Stimulated activated CD8-positive, alpha-beta memory T cell treated with anti-CD3 and anti-CD28 coated beads, Interleukin-7, amount 100 ng/mL, for 1 hour (primary cell): ENCODE measurements at places on chromosomes 16 and 17.

- no peak for DNase-seq
These were observed 31.9 kb downstream of the CCDC42 start for GRCh38 chr17:8712698-8713097.

DNA sequence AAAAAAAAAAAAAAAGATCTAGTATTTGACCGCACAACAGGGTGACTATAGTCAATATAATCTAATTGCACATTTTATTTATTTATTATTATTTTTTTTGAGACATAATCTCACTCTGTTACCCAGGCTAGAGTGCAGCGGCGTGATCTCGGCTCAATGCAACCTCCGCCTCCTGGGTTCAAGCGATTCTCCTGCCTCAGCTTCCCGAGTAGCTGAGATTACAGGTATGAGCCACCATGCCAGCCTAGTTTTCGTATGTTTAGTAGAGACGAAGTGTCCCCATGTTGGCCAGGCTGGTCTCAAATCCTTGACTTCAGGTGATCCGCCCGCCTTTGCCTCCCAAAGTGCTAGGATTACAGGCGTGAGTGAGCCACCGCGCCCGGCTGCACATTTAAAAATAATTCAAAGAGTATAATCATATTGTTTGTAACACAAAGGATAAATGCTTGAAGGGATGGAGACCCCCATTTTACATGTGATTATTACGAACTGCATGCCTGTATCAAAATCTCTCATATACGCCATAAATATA, 794 bp downstream of the ANKS3 start:
- DNase-seq = no peak

- DNase-seq = no peak
These were observed 26.9 kb upstream of the CDH1 start for GRCh38 chr16:68710211-68710610.

DNA sequence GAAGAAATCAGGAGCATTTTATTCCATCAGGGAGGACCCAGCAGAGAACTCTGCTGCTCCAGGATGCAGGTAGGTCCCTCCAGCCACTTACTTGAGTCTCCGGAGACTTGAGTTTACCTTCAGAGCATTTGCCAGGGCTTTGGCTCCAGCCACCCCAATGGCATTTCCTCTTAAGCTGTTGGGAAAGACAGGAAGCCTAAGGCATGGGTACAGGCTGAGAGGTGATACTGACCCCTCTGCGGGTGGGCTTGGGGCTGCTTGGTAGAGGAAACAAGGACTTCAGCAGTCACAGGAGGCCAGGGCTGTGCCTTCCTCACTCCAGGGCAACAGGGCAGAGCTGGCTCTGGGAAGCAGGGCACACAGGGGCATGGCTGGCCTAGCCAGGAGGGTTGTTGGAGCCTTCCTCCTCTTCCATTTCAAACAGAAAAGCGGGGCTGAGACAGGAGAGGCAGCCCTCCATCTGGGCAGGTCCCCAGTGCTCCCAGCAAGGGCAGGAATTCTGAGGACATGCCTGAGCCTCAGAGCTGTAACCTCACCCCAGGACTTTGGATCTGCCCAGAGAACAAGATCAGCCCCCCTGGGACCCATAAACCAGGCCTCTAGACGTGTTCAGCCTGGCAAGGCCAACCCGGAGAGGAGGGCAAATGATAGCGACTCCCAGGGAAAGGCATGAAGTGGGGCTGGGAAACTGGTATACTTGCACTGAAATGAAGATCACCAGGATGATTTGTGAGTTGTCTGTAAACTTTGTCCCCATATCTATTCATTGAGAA, 34.4 kb downstream of the NLRC3 start:
- no peak for DNase-seq

DNA sequence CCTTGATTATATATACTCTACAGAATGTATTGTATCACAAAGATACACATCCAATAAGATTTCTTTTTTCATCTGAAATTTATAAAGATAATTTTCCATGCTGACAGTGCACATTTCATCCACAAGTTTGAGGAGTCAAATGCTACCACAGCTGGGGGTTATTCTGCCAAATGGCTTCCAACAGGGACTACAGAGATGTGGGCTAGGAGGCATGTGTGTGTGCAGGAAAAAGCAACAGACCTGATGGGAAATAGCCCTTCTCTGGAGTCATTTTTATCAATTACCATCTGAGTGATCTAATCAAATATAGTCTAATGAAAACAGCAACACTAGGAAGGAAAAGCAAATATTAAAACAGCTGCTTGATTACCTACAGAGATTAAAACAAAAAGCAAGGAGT, 290.5 kb downstream of the CEP112 start:
- no peak for DNase-seq

GRCh38 chr17:39653662-39654331, 11.4 kb upstream of the TCAP start:
- peak; percentile 43 for DNase-seq

GRCh38 chr17:19497624-19498023, 36.0 kb upstream of the SLC47A1 start:
- DNase-seq = no peak

GRCh38 chr17:30292286-30292858, 628 bp upstream of the BLMH start:
- no peak for DNase-seq

DNA sequence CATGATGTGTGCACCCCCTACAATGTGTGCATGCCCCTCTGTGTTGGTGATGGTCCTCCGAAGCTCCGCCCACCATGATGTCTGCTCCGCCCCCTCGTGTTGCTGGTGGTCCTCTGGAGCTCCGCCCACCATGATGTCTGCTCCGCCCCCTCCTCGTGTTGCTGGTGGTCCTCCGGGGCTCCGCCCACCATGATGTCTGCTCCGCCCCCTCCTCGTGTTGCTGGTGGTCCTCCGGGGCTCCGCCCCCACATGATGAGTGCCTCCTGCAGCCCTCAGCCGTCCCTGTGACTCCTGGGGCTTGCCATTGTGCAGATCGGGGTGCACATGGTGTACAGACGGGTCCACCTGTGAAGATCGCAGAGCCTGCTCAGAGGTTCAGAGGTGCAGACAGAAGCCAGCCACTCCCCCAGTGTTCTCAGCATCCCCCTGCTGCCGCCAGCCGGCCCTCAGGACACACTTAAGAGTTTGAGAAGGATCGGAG, 129.1 kb upstream of the CHMP6 start:
- no peak for DNase-seq

- no peak for DNase-seq
These were observed 5.4 kb upstream of the SLC5A10 start for GRCh38 chr17:18946536-18946935.

GRCh38 chr16:57707331-57707730, 12.7 kb downstream of the DRC7 start:
- no peak for DNase-seq

- no peak for DNase-seq
These were observed 896.2 kb downstream of the CDH11 start for GRCh38 chr16:64225696-64226095.

GRCh38 chr17:81173052-81173761, 7.2 kb upstream of the AATK start:
- no peak for DNase-seq

DNA sequence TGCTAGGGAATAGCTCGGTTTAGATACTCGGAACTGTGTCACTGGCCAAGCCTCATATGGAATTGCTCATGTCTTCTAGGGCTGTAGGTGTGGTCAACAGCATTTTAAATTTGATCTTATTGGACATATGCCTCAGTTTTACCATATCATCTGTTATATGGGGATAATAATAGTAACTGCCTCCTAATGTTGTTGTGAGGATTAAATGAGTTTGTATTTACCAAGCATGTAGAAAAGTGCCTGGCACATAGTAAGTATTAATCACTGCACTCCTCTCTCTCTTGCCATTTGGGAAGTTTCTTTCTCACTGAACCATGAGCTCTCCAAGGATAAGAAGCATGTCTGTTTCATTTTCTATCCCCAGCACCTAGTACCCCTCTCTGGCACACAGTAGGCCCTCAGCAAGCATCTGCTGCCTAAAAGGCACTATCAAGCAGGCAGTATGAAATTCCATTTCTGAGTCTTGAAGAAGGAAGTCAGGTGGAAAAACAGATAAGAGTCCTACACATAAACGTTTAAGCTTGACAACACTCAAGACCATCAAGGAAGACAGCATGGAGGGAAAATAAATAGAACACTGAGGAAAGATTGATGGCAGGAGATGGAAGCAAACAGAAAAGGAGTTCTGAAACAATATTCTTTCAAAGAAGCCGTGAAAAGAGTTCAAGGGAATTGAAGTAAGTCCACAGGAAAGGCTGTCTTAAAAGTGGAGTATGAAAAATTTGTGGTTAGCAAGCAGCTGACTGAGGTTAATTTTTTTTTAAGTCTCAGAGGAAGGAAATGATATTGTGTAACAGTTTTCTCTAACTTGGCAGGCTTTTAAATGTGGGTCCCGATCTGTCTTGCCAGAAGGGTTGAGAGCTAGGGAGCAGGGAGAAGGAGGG, 2.2 kb upstream of the ATP6V0A1 start:
- DNase-seq = no peak

GRCh38 chr16:53896722-53897121, 192.8 kb downstream of the FTO start:
- DNase-seq = no peak

GRCh38 chr16:87174061-87174460, 143.1 kb downstream of the C16orf95 start:
- DNase-seq = no peak

GRCh38 chr17:67633751-67634211, 84.0 kb upstream of the NOL11 start:
- DNase-seq = no peak

- no peak for DNase-seq
These were observed 441.6 kb upstream of the SALL1 start for GRCh38 chr16:51592535-51593300.

- no peak for DNase-seq
These were observed 9.1 kb downstream of the TFAP4 start for GRCh38 chr16:4263504-4264436.

DNA sequence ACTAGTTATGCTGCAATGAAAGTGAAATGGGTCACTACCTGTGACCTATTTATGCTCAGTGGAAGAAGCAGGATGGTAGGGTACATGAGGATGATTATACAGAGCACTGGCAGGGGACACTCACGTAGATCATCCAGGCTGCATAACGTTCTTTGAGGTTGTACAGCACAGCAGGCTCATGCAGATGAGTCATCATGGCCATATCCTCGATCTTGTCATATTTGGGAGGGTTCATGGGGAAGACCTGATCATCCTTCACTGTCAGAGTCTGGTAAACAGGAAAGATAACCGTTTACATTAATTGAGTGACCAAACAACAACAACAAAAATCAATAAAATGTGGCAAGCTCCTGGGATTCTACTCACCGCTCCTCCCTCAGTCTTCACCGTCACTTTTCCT, 2.1 kb downstream of the MYH2 start:
- no peak for DNase-seq

DNA sequence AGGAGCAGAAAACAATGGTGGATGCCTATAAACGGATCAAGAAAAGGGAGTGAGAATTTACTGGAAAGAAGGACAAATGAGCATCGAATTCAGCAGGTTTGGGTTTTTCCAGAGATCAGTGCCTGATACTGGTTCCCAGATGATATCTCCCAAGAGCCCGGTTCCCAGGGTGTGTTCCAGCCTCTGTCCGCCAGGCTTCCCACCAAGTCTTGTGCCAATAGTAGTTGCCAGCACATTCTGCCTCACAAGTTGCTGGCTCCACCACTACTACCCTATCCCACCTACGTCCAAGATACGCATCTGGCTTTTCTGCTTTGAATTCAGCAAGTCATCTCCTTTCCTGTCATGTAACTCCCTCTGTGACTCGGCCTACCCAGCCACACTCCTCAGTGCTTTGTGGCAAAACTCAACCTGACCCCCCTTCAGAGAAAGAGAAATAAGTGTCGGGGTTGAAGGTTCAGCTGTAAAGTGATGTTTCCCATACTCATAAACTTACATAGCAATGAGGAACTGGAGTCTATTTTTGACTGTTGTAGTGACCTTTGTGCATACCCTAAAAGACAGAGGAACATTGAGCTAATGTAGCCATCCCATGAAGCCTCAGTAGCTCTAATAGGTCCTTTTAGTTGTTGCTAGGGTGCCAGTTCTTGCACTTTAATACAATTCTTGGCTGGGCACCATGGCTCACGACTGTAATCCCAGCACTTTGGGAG, 277.0 kb downstream of the IRX3 start:
- DNase-seq = no peak

DNA sequence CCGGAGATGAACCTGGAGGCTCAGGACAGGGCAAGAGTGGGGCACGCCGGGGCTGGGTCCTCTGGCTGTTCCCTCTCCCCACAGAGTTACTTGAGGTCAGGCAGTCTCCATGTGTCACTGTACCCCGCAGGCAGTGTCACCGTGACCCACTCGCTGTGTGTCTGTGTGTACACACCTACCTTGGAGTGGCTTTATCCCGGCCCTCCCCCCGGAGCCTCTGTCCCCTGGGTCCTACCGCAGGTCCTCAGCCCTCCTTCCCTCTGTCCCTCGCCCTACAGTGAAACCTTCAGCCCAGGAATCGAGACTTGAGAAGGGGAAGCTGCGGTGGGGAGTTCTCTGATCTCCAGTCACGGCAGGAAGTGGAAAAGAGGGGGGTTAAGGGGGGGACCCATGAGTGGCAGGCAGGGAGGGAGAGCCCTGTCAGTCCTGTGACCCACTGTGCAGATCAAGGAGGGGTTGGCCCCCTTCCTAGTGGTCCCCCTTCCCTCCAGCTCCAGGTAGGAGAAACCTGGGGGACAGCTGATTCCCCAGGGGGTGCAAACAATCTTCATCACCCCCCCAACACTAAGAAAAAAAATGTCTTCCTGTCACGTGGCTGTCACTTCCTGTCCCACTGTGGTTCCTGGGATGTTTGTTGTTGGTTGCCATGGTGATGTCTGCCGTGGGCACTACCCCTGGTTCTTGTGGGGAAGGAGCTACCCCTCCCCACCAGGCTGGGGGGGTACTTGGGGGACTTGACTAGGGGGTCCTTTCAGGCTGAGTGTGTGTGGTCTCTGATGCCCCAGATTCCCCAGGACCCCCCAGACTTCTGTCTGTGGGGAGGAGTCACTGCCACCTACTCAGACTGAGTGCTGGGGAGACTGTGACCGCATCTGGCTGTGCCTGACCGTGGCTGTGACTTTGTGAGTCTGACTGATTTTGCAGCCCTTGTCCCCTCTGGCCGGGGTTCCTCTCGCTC, 13.7 kb downstream of the RARA start:
- peak; percentile 79 for DNase-seq

GRCh38 chr17:10197362-10197720, 1.1 kb downstream of the GAS7 start:
- no peak for DNase-seq

- DNase-seq = no peak
These were observed 615.6 kb downstream of the MAF start for GRCh38 chr16:78984887-78985464.

- DNase-seq = no peak
These were observed 253.9 kb downstream of the SEC14L1 start for GRCh38 chr17:77394540-77395295.

- DNase-seq = no peak
These were observed 195.6 kb downstream of the RGS9 start for GRCh38 chr17:65332779-65333178.
